T-cell (primary cell): ENCODE measurements at places on chromosomes 2 and 18. TPM values are rescaled to one million over a fixed set of nuclear protein-coding genes. Genes with fewer than 3 reads are reported as not detected.

C2orf66 gene
- total RNA-seq, result not detected

DNA sequence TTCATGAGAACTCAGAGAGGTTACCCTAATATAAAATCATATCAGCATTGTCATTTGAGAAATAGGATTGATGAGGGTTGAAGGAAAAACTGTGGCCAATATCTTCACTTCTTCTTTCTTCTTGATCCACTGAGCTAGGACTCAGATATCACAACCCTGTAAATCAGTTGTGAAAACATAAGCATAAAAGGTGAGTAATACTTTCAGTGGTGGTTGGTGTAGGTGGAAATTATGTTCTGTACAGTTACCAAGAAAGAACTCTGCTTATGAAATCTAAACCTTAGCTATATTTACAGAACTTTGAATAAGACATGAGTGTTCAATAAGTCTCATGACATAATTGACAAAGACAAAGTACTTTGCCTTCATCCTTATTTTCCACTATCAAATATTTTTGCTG is 56.3 kb downstream of the PAX3 start:
- peaks cover 29% of the 10 kb centered on the region for H3K27me3 ChIP-seq
- DNase-seq, result no peak
- no peaks in the 10 kb centered on the region for H3K4me1 ChIP-seq
- H3K36me3 ChIP-seq, result no peaks in the 10 kb centered on the region
- H3K4me3 ChIP-seq, result no peak overlapping the region
- H3K27ac ChIP-seq, result no peak overlapping the region

DNA sequence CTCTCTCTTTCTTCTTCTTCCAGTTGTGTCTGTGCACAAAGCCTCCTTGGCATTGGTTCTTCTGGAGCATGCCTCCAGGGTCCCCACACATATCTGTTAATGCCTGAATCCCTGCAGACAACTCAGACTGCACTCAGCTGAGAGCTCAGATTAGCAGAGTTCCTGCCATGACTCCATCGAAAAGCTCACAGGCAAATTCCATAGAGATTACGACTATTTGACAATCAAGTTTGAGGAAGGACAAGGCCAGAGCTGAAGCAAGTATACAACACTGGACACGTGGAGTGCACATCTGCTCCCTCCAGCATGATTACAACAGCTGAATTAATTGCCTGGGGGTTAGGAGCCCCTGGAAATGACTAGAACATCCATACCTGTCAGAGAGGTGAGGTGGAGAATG is 190.7 kb downstream of the INSIG2 start:
- no peaks in the 10 kb centered on the region for H3K36me3 ChIP-seq
- no peak overlapping the region for H3K4me3 ChIP-seq
- DNase-seq, result no peak
- H3K27ac ChIP-seq, result no peak overlapping the region
- H3K4me1 ChIP-seq, result no peaks in the 10 kb centered on the region
- peaks cover 2% of the 10 kb centered on the region for H3K27me3 ChIP-seq

- H3K27me3 ChIP-seq, result no peaks in the 10 kb centered on the region
- no peaks in the 10 kb centered on the region for H3K36me3 ChIP-seq
- H3K27ac ChIP-seq, result no peak overlapping the region
- DNase-seq, result no peak
These were observed 52.4 kb downstream of the AKAIN1 start for GRCh38 chr18:5144629-5145028.

TOGARAM2 gene
- 2.2 TPM for total RNA-seq

- no peaks in the 10 kb centered on the region for H3K36me3 ChIP-seq
- H3K27ac ChIP-seq, result no peak overlapping the region
- H3K4me3 ChIP-seq, result no peak overlapping the region
- H3K27me3 ChIP-seq, result peaks cover 21% of the 10 kb centered on the region
- DNase-seq, result no peak
- peaks cover 4% of the 10 kb centered on the region for H3K4me1 ChIP-seq
These were observed 32.4 kb downstream of the MOGAT1 start for GRCh38 chr2:222703886-222704285.

DNA sequence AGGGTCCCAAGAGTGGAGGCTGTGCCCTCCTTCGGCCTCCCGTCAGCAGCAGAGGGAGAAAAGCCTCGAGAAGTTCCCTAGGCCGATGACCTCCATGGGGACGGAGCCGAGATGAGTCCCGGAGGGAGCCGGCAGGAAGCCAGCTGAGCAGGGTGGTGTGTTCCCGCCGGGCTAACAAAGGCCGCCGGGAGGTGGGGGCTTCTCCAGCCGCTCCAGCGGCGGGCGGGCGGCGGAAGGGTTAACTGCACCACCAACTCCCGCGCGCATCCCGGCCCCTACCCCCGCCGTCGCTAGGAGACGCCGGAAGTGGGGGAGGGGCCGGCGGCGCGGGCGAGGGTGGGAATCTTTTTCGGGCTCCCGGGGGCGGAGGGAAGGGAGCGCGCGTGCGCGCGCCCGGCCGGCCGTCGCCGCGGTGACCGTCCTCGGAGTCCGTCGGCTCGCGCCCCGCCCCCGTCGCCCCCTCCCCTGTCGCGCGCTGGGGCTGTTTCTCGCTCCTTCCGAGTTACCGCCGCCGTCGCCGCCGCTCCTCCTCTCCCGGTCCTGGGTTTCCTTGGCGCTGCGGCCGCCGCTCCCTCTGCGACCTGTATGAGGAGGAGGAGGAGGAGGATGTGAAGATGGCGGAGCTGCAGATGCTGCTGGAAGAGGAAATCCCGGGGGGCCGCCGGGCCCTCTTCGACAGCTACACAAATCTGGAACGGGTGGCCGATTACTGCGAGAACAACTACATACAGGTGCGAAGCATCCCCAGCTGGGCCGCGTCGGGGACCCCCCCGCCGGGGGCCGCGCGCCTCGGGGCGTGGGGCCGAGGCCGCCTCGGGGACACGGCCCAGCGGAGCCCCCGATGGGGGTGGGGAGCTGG is at the start of gene ABI2:
Gene ABI2, plus strand, starts transcription at position 494 of the 859 bp plus-strand sequence. Its CDS starts 121 bp downstream, at position 615.
- DNase-seq, result peak; percentile 35
- H3K27ac ChIP-seq, result peak within 1 kb of the TSS; percentile 52
- peaks cover 16% of the 10 kb centered on the region for H3K4me1 ChIP-seq
- H3K36me3 ChIP-seq, result no peaks in the 10 kb centered on the region

GRCh38 chr2:103459283-103459682 is 697.5 kb downstream of the TMEM182 start:
- no peak overlapping the region for H3K27ac ChIP-seq
- no peak overlapping the region for H3K4me3 ChIP-seq
- no peak for DNase-seq
- H3K4me1 ChIP-seq, result no peaks in the 10 kb centered on the region
- H3K27me3 ChIP-seq, result no peaks in the 10 kb centered on the region
- no peaks in the 10 kb centered on the region for H3K36me3 ChIP-seq

KCNJ3 gene
- total RNA-seq, result not detected

- H3K27ac ChIP-seq, result no peak overlapping the region
- DNase-seq, result no peak
- H3K4me1 ChIP-seq, result peaks cover 7% of the 10 kb centered on the region
- no peaks in the 10 kb centered on the region for H3K27me3 ChIP-seq
- H3K36me3 ChIP-seq, result peaks cover 36% of the 10 kb centered on the region
These were observed 45.5 kb downstream of the DPP4 start for GRCh38 chr2:162028511-162028910.

PSD4 gene
- 158 TPM for total RNA-seq

DNA sequence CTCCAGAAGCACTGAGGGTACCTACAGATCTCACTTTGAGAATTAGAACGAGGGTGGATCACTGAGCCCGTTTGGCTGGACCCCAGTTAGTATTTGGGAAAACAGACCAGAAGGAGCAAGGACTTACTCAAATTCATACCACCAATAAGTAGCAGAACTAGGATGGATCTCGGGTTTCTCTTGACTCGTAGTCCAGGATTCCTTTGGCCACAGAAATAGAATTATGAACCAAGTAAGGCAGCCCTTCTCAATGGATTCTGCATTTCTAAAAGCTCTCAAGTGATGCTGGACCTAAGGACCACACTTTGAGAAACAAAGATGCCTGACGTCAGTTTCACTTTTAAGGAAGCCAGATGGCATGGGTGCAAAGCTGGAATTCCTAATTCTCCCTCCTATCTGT is 153.0 kb downstream of the KLHL29 start:
- H3K36me3 ChIP-seq, result no peaks in the 10 kb centered on the region
- no peaks in the 10 kb centered on the region for H3K27me3 ChIP-seq
- no peak for DNase-seq
- no peak overlapping the region for H3K4me3 ChIP-seq

DNA sequence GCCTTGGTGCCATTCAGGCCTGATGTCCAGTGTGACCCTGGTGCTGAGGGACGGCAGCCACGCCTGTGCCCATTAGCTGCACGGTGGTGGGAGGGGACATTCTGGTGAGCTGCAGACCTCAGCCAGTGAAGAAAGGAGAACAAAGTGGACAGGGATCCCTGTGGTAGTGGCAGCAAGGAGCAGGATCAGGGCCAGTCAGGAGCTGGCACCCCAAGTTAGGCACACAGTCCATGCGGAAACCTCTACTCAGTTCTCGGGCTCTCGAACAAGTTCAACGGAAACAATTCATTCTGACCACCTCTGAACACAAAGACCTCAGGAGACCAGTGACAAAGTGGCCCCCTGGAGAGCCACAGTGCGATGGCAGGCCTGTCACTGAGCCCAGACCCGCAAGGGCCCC is 30.1 kb downstream of the COA5 start:
- no peak overlapping the region for H3K4me3 ChIP-seq
- no peak for DNase-seq
- no peaks in the 10 kb centered on the region for H3K4me1 ChIP-seq
- H3K27me3 ChIP-seq, result no peaks in the 10 kb centered on the region
- H3K27ac ChIP-seq, result no peak overlapping the region

DNA sequence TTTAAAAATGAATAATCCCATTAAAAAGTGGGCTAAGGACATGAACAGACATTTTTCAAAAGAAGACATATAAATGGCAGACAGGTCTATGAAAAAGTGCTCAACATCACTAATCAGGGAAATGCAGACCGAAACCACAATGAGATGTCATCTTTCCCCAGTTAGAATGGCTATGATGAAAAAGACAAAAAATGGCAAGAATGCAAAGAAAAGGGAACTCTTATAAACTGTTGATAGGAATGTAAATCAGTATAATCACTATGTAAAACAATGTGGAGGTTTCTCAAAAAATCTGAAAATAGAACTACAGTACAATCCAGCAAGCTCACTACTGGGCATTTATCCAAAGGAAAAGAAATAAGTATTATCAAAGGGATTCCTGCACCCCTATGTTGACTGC is 169.2 kb downstream of the METTL4 start:
- no peaks in the 10 kb centered on the region for H3K27me3 ChIP-seq
- no peaks in the 10 kb centered on the region for H3K36me3 ChIP-seq
- no peak overlapping the region for H3K27ac ChIP-seq
- no peak overlapping the region for H3K4me3 ChIP-seq
- H3K4me1 ChIP-seq, result no peaks in the 10 kb centered on the region
- no peak for DNase-seq

DNA sequence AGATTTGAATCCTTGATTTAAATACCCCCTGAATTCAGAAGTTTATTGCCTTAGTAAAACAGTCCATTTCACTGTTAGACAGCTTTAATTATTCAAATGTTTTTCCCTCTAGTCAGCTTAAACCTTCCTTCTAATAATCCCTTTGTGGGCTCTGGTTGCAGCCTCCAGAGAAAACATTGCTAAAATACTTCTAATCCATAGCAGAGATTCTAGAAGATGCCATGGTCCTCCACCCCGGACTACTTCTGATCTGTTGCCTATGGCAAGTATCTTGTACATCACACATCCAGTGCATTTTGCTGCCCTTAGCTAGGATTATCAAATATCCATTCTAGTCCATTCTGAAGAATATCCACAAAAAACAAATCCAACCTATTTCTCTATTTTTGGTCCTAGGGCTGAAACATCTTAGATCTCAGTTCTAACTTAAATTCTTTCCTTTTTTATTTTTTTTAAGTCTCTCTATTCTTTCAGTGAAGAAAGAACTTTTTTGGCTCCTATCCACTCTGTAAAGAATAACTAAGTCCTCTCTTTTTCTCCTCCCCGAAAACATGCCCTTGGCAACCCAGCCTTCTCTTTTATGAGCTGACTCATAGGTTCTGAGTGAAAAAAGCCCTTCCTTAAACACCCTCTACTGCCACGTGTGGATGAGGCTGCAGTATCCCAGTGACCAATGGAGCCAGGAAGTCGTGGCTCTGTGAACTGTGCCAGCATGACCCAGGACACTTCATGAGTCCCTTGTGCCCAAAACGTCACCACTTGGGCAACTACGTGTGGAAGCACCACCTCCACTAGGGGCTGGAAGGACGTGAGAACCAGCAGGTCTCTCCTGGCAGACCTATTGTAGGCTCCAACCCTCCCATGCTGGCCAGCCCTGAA is 349.8 kb downstream of the TNS1 start:
- H3K36me3 ChIP-seq, result no peaks in the 10 kb centered on the region

DNA sequence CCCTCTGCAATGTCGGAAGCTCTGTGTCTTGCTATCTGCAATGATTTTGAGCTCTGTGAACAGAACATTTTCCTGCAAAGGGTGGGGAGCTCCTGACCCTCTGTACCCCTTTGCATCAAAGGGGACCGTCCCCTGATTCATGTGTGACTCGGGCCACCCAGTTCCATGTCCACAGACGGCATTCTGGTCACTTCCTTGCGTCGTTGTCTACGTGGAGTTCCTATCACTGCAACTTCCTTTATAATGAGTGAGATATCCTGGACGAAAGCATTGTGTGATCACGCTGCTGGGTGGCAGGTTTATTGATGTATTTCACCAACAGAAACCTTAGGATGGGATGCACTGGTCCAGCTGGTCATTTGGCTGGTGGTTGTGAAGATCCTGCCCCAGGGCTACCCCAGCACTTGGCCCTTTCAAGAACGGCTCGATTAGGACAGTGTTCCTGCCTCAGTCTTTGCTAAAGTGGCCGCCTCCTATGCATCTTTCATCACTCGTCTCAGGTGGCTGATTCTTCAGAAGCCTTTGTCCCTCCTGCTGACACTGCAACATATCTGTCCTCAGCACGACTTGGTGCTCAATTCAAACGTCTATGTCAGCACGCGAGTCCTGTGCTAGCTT is 202.7 kb downstream of the ACKR3 start:
- no peaks in the 10 kb centered on the region for H3K4me1 ChIP-seq
- no peak for DNase-seq
- no peak overlapping the region for H3K4me3 ChIP-seq

DNA sequence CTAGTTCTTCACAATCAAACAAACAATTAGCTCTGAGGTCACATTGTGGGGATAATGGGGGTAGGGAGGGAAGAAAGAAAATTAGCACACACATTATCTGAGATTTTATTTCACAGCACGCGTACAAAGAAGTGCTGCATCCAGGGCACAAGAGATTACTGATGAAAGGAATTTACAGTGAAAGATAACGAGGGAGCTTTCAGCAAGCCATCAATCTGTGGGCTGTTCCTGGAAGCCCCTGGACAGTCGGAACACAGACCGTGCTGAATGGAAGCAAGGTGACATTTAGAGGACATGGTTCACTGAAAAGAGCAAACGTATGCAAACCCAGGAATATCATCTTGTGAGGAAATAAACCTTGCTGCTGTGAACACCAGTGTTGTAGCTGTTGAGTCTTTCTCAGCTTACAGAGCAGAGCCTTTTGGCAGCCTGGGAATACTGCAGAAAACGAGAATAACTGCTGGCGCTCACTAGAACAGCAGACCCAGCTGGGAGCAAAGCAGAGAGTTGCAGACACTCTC is 63.2 kb downstream of the SCG2 start:
- no peak overlapping the region for H3K27ac ChIP-seq
- no peak overlapping the region for H3K4me3 ChIP-seq
- H3K27me3 ChIP-seq, result no peaks in the 10 kb centered on the region
- no peaks in the 10 kb centered on the region for H3K36me3 ChIP-seq
- H3K4me1 ChIP-seq, result no peaks in the 10 kb centered on the region
- DNase-seq, result no peak

- H3K4me1 ChIP-seq, result no peaks in the 10 kb centered on the region
- no peak overlapping the region for H3K4me3 ChIP-seq
- H3K36me3 ChIP-seq, result no peaks in the 10 kb centered on the region
- no peaks in the 10 kb centered on the region for H3K27me3 ChIP-seq
- H3K27ac ChIP-seq, result no peak overlapping the region
These were observed 98.4 kb upstream of the NCKAP5 start for GRCh38 chr2:133666621-133667020.
